CD8-positive, alpha-beta memory T cell (primary cell): ENCODE measurements at places on chromosomes 7 and 10.

GRCh38 chr7:105792488-105793370 is 83.7 kb downstream of the ATXN7L1 start:
- DNase-seq: peak; percentile 3

GRCh38 chr7:148262721-148263229 is 327.8 kb upstream of the C7orf33 start:
- DNase-seq: peak; percentile 31

DNA sequence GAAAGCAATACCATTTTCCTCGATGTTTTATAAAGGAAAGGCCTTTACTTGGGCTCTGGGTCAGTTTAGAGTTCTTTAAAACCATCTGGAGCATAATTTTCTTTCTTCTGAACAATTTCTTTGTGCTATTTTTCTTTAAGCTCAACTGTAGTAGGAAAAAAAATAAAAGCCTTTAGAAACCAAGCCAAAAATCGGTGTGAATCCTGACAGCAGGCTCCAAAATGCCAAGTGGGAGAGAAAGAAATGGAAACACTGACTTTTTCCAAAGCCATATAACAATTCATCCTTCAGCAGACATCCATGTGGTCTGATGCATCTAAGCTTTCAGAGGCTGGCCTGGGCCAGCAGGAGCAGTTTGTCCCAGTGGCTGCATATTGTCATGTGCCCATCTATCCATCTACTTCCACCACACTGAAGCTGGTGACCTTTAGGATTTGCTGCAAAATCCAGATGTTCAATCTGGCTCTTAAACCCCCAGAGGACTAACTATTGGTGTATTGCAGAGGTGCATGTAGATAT is 23.0 kb upstream of the ITPRID1 start:
- no peak for DNase-seq

DNA sequence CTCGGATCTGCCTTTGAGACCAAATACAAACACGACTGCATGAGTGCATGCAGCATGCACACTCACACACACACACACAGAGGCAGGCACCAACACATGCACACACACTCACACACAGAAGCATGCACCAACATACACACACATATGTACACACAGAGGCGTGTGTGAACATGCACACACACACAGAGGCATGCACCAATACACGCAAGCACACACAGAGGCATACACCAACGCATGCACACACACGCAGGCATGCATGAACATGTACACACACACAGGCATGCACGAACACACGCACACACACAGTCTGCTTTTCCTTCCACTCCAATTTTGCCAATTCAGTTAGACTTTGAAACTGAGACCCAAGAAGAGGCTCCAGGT is 67.3 kb upstream of the COL13A1 start:
- DNase-seq: no peak

DNA sequence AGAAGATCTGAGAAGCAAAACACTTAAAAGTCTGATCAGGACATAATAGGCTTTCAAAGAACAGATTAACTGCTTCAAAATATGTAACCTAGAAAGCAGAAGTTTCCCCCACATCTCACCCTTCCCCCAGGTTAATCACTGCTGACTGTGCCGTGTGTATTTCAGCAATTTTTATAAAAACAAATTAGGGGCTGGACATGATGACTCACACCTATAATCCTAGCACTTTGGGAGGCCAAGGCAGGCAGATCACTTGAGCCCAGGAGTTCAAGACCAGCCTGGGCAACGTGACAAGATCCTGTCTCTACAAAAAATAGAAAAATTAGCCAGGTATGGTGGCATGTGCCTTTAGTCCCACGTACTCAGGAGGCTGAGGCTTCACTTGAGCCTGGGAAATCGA is 67.6 kb upstream of the GATA3 start:
- no peak for DNase-seq

DNA sequence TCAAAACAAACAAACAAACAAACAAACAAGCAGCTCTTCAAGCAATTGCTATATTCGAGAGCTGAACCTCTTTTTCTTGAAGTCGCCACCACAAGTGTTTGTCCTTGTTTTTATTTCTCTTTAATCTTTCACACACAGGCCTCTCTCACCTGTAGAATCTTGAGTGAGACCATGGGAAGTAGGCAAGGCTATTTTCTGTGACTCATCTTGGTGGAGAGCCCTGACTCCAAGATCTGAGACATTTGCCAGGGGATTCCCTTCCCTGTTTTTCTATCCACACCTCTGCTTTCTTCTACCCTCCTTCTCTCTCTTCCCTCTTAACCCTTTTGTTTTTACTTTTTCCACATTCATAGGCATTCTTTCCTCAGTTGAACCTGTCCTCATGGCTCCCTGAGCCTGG is 8.0 kb upstream of the TAS2R60 start:
- DNase-seq: no peak

- DNase-seq: no peak
Measured at GRCh38 chr7:128892521-128893250, 17.8 kb downstream of the KCP start.

DNA sequence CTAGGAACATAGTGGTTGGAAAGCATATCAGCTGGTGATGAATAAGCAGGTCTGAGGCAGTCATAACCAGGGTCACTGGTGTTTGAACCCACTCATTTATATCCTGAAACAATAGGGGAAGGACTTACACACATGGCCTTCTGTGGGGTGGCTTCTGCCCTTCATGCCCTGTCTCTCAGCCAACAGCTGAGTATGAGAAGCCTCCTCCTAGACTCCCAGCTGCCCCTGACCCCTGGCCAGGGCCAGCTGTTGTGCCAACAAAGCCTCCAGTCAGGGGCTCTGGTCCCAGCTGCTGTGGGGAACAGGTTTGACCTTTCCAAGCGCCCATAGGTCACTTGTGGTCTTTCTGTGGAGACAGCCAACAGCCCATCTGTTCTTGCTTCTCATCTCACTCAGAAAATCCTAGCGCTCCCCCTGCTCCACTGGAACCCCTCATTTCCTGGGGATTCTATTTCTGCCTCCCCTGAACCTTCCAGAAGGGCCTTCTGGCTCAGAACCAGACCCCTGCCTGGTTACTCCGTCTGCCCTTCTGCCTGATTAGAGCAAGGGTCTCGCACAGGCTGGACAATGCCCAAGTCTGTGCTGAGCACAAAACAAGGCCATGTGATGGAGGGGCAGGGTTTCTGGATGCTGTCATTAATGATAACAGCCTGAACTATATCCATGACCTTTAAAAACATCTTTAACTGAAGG is 9.7 kb upstream of the PURB start:
- no peak for DNase-seq

- DNase-seq: no peak
Measured at GRCh38 chr10:126459878-126460481, 71.7 kb upstream of the ADAM12 start.

DNA sequence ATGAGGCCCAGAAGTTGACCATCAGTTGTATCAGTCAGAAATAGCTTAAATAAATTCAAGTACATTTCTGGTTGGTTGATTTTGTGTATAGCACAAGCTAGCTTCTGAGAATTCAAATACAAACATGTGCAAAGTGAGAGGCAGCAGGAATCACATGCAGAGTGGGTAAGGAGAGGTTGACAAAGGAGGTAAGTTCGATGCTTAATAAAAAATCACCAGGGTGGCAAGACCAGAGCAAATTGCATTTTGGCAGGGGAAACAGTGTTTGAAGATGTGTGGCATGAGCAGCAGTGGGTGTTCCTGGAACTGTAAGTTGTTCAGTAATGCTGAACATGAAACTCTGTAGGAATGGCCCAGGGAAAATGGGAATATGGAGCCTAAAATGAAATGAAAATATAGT is 52.6 kb downstream of the GNAI1 start:
- no peak for DNase-seq

DNA sequence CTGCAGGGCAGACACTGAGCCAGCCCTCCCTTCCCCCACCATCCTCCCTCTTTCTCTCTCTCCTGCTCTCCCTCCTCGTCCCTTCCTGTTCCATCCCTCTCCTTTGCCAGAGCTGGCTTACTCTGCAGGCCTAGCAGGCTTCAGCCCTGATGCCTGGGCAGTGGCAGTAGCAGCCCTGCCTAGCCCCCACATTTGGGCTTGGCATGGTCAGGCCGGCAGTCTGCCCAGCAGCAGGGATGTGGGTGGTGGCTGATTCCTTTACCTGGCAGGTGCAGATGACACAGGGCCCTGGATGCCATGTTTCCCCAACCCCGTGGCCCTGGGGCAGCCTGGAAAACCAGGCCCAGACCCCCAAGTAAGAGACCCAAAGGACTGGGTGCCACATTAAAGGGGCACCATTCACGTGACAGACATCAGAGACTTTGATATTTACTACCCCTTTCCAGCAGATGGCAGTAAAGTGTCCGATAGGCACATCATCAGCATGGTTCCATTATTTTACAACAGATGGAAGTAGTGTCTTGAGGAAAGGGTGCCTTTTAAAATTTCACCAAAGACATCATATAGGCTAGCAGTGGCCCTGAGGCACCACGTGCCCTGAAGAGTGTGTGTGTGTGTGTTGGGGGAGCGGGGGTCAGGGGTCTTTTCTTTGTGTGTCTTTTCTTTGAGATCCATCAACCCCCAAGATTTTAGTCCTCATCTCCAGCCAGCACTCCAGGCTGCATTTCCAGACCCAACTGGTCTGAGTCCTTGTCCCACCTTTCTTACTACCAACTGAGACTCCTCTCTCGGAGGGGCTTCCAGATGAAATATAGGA is 5.9 kb downstream of the KCP start:
- DNase-seq: peak; percentile 45

DNA sequence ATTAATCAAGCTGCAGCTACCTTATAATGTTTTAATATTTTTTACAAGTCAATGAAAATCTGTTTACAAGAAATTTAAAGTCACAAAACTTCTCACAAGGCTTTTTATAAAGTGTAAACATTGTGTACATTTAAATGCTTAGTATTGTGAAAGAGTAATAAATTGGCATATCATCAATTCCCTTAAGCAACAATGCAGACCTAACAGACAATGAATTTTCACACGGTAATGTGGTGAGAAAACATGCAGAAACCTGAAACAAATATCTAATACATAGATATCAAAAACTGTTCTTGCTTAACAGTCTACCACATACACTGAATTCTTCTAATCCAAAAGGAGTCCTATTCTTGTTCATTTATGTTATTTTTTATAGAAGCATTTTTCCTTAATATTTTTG is 220.7 kb downstream of the CRPPA start:
- no peak for DNase-seq

- DNase-seq: no peak
Measured at GRCh38 chr7:38339953-38340819, 66.8 kb upstream of the TARP start.

DNA sequence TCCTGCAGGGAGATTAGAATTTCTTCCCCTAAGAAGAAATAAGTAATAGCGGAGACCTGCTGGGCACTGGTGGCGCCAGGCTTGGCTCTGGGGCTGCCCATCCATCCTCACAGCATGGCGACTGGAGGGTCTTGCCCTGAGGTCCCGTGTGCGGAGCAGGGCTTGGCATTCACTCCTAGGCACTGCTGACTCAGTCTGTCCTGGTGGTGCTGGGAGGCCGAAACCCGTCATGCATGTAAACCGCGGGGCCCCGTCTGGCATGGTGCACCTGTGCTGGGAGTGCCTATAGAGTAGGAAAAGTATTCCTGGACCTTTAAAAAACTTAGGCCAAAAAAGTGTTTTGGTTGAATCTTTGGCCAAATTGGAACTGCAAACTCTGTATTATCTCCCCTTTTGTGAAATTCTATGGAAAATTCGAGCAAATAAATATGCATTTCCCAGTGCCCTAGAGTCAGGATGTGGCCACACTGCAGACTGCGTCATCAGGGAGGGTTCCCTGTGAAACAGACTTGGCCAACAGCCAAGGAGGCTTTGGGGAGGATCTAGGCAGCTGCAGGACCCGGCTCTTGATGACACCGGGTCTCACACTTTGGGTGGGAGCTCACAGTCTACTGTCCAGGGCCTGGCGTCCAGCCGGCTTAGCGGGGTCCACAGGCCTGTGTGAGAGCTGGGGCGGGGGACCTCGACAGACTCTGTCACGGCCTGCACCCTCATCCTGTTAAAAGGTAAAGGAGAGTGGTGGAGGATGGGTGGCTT is 122.3 kb downstream of the VIPR2 start:
- DNase-seq: no peak

GRCh38 chr10:98646998-98647917 is 200.5 kb upstream of the HPS1 start:
- no peak for DNase-seq

DNA sequence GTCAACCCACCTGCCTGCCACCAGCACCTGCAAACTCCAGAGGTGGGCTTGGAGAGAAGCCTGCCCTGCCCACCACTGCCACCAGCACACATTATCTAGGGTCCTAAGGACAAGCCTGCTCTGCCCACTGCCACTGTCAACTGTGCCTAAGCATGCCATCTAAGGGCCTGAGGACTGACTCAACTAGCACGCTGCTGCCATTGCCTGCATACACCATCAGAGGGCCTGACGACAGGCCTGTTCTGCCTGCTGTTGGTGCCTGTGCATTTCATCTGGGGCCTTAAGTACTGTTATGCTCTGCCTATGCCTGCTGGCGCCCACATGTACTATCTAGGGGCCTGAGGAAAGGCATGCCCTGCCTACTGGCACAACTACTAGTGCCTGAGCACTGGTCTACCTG is 27.0 kb upstream of the LRRD1 start:
- DNase-seq: no peak

GRCh38 chr10:94757916-94758315 is 4.6 kb upstream of the CYP2C19 start:
- no peak for DNase-seq

DNA sequence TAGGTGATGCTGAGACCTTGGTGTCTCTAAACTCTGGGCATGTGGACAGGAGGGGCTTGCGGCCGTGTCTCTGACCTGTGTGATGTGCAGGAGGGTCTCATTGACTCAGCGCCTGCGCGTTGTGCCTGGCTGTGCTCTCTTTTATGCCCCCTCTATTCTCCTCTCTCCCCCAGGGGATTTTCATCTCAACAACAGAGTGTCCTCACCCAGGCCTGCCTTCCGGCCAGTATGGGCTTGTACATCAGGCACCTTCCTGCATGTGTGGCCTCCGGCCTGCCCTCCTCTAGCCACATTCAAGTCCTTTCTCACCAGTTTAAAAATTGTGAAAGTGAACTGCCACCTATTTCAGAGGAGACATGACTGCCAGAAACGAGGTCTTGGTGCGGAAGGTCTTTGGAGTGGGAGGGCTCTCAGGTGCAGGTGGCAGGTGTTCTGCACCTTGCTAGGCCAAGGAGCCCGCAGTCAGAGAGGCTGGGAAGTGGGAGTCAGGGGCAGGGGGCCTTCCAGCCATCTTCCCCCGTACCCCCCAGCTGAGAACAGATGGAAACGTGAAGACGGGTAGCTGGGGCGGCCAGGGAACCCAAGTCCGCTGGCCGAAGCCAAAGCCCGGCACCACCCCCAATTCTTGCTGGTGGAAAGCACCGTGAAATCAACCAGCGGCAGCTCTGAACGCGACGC is 531 bp upstream of the INTS15 start:
- DNase-seq: no peak
